Sigmoid colon (tissue), 7 donors: ENCODE measurements at places on chromosomes 4 and X. TPM values are rescaled to one million over a fixed set of nuclear protein-coding genes. Genes with fewer than 3 reads are reported as not detected.
A peak's percentile ranks its signal among the peaks of the same experiment; 100 is the strongest.

Gene BGN
- 5.7 TPM for total RNA-seq

Gene PNCK
- 33.9 TPM for total RNA-seq

Gene FGG
- total RNA-seq = not detected

Gene MAGEA2
- total RNA-seq = not detected

Gene TMEM31
- total RNA-seq = not detected

Gene RENBP
- total RNA-seq = 15.3 TPM

Gene MGAT4D
- not detected for total RNA-seq

Gene STARD8
- 8.4 TPM for total RNA-seq

Gene F8A3
- total RNA-seq = 11.4 TPM

DNA sequence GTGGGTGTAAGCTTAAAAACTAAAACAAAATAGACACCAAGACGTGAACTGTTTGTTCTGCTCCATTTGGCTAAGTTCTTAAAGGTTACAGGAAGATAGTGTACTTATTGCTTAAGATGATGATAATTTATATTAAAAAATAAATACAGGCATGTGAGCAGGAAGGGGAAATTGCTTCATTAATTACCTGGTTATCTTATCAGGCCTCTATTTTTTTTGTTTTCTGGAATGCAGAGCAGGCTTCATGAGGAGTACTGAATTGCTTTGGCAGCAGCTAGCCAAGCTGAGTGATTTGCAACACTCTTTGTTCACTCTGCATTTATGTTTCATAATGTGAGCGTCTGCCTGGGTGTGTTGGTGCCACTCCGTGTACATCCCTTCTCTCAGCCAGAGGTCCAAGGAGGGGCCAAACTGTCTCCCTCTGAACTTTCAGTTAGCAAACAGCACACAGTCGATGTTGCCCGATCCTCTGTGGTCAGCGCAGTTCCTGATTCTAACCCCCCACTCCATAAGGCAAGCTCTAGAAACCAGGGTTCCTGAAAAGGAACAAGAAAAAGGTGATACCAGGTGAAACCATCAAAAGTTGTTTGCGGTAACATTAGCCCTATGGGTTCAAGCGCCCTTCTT is 348.2 kb downstream of the SPRY1 start:
- peak; percentile 65 for DNase-seq

DNA sequence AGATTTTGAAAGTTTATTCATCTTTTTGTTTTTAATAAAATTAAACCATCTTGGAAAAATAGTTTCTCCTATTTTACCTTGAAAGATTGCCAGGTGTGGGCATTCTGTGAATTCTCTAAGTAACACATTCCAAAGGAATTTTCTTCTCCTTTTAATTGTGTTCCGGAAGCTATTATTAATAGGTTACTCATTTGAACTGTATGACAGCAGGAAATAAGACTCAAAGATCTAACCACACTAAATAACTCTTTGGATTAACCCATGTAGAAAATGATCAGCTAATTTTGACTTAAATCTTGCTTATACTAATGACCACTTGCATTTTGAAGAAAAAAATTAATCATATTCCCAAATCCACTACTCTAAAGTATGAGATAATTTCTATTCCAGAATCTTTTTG is 17.6 kb upstream of the CCNI start:
- no peak for DNase-seq

DNA sequence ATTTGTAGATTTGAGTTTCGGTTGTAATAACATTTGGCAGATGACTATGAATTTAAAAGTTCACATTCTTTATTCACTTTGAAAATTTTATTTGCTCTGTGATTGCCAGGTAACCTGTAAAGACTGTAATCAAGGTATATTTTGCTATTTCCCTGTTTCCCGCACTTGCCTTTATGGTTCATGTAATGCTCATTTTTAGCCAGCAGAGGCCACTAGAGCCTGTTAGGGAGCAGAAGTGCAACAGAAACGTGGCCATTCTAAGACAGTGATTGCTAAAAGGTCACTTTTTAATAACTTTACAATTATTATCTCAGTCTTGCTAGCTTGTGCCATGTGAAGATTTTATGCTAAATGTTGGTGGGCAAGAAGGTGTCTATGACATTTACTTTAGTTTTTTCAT is 12.4 kb downstream of the YIPF6 start:
- no peak for DNase-seq

- DNase-seq = no peak
These were observed 707 bp upstream of the OTUD4 start for GRCh38 chr4:145181091-145181501.

GRCh38 chr4:15893962-15894361 is 44.6 kb downstream of the FGFBP1 start:
- no peak for DNase-seq

- DNase-seq = no peak
These were observed 62.9 kb downstream of the ANAPC4 start for GRCh38 chr4:25439918-25440477.

DNA sequence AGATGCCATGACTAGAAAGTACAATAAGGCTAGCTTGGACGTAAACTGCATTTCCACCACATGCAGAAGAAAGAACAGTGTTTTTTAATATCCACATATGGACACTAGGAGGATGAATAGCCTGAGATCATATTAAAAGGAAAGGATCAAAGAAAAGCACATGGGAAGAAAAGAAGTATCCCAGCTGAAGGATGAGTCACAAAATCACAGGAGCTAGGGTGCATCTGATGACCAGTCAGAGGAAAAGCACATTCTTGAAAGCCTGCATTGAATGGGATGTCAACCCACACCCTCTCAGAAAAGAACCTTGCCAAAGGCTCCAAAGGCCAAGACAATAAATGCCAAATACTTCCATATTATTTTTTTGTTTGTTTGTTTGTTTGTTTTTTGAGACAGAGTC is 56.8 kb upstream of the PRDX4 start:
- DNase-seq = no peak

DNA sequence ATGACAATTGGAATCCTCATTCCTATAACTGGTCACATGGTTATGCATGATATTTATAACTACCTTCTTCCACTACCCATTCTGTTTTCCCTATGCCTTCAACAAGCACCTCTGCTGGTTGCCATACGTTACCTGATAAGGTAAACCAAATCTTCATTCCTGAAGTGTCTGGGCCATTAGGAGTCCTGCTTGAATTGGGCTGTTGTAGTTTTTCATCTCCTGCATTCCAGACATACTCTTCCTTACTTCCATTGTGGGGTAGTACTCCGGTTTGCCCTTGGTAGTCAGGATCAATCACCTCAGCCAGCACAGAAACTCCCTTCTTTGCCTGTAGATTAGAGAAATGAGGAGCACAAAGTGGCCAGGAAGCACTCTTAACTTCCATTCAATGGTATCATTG is 109.1 kb upstream of the LANCL3 start:
- DNase-seq = no peak

DNA sequence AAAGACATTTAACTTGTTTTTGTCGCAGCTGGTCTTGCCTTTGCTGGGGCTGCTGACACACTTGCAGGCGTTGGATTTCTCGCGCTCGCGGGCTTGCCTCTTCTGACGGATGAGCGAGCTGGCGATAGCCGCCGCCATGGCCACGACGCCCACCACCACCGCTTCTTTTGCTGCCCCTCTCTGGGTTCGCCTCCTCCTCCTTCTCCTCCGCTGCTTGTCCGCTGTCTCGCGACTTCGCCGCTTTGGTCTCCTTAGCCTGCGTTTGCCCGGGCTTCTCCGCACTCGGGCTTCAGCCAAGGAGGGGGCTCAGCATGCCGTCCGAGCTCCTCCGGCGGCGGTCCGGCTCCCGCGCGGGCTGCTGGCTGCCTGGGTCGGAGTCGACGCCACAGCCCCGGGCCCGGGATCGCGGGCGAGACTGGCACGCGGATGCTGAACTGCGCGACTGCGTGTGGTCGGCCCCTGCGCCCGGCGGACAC is 613 bp downstream of the FGF13 start:
- peak; percentile 57 for DNase-seq

DNA sequence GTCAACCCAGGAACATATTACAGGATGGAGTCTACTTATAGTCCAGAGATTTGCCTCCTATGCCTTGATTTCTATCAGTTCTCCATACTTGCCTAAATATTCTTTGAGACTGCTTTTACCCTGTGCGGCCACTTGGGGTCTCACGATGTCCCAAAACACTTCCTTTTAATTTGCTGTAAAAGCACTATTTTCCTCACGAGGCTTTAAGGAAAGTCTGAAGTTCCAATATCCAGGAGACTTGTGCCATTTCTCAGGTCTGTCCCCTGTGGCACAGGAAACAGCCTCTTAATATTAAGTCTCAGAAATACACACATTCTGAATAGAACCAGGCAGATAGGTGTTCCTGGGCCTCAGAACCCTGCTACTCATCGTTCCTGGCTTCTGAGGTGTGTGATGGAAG is 142.9 kb downstream of the TMEM164 start:
- DNase-seq = no peak

DNA sequence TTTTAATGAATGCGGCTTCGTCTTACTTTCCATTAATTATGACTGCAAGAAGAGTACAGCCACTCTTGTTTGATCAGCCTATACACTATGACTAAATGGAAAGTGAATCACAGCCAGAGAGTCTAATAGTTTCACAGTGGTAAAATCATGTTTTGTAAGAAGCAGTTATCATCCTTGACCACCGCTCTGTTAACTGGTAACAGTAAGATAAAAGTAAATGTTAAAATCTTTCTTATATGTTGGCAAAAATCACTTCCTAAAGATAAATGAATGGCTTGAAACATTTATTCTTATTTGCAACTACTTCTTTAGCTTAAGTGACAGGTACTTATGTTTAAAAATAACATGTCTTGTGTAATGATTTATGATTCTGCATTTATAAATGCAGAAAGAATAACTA is 13.2 kb downstream of the GALNT7 start:
- DNase-seq = no peak

- no peak for DNase-seq
These were observed 47.9 kb upstream of the GPR78 start for GRCh38 chr4:8532245-8532781.

DNA sequence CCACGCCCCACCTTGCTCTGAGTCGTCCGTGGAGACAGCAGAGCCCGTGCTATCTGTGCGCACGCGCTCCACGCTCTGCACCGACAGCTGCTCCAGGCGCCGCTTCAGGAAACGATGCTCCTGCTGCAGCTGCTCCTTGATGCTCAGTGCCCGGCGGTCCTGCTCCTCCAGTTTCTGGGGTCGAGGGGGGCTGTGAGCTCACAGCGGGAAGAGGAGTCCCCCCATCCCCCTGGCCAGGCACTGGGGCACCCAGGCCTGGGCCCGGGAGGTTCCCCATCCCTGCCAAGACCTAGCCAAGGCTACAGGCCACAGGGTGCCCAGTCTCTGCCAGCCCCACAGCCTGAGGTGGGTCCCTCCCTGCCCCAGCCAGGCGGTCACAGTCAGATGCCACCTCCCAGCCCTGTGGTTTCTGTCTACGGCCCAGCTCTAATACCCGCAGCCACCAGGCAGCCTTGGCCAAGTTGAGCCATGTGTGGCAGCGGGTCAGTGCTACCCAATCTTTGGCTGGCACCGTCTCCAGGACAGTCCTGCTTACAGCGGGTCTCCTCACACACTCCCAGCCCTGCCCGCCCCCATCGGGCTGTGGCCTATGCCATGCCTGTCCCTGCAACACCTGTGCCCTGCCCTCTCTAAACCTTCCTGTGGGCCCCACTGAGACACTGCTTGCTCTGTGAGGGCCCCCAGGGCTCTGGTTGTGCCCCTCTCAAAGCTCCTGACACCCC is 9.3 kb upstream of the HAUS3 start:
- peak; percentile 62 for DNase-seq

- no peak for DNase-seq
These were observed 2.6 kb downstream of the SAT1 start for GRCh38 chrX:23785580-23785979.

GRCh38 chr4:55866973-55867574 is 13.6 kb downstream of the EXOC1 start:
- no peak for DNase-seq

DNA sequence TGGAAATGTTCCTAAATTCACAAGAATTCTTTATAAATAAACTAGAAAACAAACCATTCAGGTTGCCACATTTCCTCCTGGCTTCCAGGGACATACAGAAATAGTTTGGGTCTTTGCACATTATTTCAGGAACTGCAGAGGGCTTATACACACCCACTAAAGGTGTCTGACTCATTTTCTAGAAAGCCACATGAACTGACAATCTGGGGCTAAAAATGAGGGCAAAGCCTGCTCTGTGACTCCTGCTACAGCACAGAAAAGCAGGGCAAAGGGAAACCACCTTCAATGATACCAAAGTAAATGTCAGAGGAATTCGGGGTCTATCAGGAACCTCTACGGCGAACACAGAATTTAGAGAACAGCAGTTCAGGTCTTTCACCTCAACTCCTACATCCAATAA is 112.2 kb upstream of the MAP3K15 start:
- no peak for DNase-seq

GRCh38 chr4:93748373-93749291 is 79.9 kb upstream of the ATOH1 start:
- DNase-seq = no peak
